Stimulated activated CD4-positive, alpha-beta T cell treated with anti-CD3 and anti-CD28 coated beads, Interleukin-12 subunit alpha, Interleukin-12 subunit beta, amount 100 ng/mL, for 24 hours (primary cell): ENCODE measurements at places on chromosomes 1 and 21.

GRCh38 chr1:209823143-209824041 lies 4.4 kb upstream of the UTP25 start:
- no peak for DNase-seq

- DNase-seq: no peak
Measured at GRCh38 chr1:95286479-95286878, 52.5 kb downstream of the RWDD3 start.

GRCh38 chr1:92037400-92037799 lies 7.6 kb downstream of the EPHX4 start:
- DNase-seq: no peak

- no peak for DNase-seq
Measured at GRCh38 chr1:10690484-10690883, 106.0 kb downstream of the CASZ1 start.

- DNase-seq: no peak
Measured at GRCh38 chr1:160656737-160657136, 9.9 kb upstream of the SLAMF1 start.

GRCh38 chr1:89974256-89974655 lies 20.7 kb upstream of the ZNF326 start:
- DNase-seq: no peak

DNA sequence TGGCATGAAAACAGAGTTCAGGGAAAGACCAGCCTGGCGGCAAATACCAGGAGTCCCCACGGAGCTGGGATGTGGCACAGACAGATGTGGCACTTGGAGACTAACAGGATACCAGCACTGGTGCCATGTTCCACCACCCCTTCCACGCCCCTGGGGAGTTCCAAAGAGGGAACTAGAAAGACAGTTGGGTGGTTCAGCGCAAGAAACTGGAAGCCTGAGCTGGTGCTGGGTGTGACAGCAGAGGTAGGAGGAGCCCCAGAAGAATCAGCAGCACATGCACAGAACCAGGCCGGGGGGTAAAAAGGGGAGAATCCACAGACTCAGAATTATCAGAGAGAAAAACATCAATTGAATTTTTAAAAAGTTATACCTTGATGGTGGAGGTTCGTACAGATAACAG lies 22.4 kb downstream of the DDX20 start:
- no peak for DNase-seq

DNA sequence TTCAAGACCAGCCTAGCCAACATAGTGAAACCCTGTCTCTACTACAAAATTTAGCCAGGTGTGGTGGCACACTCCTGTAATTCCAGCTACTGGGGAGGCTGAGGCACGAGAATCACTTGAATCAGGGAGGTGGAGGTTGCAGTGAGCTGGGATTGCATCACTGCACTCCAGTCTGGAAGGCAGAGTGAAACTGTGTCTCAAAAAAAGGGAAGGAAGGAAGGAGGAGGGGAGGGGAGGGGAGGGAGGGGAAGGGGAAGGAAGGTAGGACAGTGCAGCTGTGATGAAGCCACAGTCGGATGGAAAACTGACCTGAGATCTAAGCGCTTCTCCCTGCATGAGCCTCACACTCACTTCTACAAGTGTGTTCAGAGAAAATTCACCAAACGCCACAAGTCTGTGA lies 22.0 kb upstream of the FHAD1 start:
- DNase-seq: no peak

GRCh38 chr1:206770531-206771337 lies at the start of gene IL19:
TSS of gene IL19 (plus strand) at chr1:206770773. CDS start at chr1:206836663, 65,890 bp downstream.
- DNase-seq: no peak

DNA sequence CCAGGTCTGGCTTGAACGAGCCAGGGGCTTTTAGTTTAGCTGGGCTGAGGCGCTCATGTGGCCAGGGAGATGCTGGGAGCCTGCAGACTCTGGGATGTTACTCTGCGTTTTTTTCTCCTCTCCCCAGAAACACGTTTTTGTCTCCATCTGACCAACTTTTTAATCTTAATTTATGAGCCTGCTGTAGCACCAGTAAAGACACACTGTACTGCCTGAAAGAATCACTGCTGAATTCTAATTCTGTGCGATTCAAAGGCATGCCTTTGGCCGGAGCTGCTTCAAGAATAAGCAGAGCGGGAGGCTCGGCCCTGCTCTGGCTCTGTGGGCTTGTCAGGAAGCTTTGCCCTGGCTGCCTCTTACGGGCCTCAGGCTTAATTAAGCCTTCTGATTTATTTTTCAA lies 129.5 kb downstream of the CAMTA1 start:
- no peak for DNase-seq

GRCh38 chr1:150813028-150813707 lies 5.1 kb upstream of the CTSK start:
- DNase-seq: peak; percentile 8

- DNase-seq: no peak
Measured at GRCh38 chr1:163897412-163898155, 575.8 kb downstream of the NUF2 start.

- DNase-seq: no peak
Measured at GRCh38 chr1:66848193-66848592, 47.1 kb upstream of the INSL5 start.

- DNase-seq: no peak
Measured at GRCh38 chr1:228792601-228793000, 57.3 kb downstream of the RHOU start.

GRCh38 chr1:61318319-61319125 lies 236.2 kb downstream of the NFIA start:
- no peak for DNase-seq

GRCh38 chr1:89767618-89768017 lies 53.2 kb upstream of the LRRC8D start:
- no peak for DNase-seq

GRCh38 chr1:203558064-203558760 lies 64.3 kb downstream of the OPTC start:
- DNase-seq: no peak

DNA sequence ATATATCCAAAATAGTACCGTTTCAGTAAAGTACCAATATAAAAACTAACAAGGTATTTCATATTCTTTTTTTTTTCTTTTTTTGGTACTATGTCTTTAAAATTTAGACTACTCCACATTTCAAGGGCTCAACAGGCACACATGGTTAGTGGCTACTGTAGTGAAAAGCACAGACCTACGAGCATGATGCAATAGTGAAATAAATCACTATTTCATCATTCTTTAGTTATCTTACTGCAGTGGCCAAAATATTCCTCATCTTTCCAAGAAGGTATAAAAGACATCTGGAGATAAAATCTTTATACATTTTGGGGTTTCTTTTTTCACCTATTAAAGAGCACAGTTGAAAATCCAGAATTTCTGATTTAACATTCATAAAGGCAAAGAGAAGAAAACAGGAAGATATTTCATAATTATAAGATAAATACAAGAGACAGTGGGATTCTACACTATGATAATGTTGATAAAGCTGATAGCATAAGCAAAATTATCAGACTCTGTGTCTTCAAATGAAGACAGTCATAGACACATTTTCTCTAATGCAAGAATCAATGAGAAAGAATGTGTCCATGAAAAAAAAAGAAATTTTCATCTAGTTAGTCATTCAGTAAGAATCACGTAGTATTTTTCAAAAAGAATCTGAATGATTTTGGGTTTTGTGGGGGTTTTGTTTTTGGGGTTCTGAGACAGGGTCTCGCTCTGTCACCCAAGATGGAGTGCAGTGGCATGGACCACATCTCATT lies 41.9 kb downstream of the CEP170 start:
- no peak for DNase-seq

- peak; percentile 34 for DNase-seq
Measured at GRCh38 chr1:15352128-15352957, 57.3 kb upstream of the EFHD2 start.
